ENCODE measurements at places on chromosomes 4 and X.

DNA sequence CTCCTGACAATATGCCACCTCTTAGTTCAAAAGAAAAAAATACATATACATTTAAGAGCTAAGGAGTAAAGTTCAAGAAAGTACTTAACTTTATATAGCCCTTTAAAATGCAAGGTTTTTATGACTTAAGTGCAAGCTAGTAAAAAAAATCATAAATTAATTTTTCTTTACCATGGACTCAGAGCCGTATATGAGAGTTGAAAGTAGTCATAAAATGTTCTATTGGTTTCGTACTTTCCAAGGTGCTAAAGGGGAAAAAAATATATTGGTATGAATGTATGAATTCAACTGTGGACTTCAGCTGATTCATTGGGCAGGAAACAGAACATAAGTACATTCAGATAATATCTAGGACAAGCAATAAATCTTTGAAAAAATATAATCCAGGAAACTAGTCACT lies 869.8 kb upstream of the AGA start:
- no peak for DNase-seq

DNA sequence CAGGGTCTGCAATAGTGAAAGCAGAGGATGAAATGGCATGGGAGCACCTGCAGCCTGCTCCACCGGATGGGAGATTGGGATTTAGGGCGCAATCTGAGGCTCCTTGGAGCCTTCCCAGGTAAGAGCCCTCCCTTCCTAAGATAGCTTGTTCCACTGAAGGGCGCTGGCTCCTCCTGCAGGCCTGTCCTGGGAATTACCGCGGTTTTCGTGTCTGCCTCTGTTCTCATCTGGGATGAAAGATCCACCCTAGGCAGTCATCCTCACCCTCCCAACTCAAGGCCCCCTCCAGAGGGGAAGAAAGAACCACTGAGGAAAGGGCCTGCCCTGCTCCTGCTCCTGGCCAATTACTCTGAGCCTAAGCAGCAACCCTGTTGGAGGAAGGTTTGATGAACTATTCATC lies 547.5 kb downstream of the SMARCA1 start:
- peak; percentile 29 for DNase-seq

- DNase-seq: no peak
Measured at GRCh38 chr4:98314791-98315565, 53.8 kb downstream of the RAP1GDS1 start.

- no peak for DNase-seq
Measured at GRCh38 chr4:172950990-172951389, 217.6 kb upstream of the GALNT7 start.

DNA sequence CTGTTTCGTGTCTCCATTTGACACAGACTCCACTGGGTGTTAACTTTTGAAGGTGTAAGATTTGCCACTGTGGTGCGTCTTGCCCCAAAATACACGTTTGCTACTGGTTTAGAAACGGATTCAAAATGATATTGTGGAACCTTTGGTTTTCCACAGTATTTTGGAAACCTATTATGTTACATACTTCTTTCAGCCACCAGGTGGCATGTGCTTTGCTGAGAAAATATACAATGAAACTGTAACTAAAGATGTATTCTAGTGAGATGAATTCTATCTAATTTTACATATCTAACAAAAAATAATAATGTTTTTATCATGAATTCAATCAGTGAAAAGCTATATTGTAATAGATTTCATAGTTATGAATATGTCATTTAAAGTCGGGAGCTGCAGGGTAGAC lies 28.4 kb upstream of the SLITRK4 start:
- DNase-seq: no peak

- DNase-seq: no peak
Measured at GRCh38 chr4:157048248-157048647, 27.7 kb upstream of the GLRB start.

- DNase-seq: no peak
Measured at GRCh38 chr4:102447413-102447812, 53.7 kb upstream of the NFKB1 start.

DNA sequence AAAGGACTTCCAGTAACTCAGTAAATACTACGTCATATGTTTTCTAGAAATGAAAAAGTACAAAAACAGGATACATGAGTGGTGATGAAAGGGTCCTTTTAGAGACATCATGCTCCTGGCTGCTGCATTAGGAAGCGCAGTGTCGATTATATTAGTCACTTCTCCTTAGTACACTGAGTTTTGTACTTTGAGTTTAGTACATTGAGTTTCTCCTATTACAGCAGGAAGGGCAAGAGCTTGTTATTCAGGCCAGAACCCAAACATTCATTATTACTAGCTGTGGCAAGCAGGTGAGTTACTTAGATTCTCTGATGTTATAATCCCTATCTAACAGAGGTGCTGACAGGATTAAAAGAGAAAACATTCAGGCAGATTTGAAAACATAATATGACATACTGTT lies 21.3 kb downstream of the RPGR start:
- no peak for DNase-seq

DNA sequence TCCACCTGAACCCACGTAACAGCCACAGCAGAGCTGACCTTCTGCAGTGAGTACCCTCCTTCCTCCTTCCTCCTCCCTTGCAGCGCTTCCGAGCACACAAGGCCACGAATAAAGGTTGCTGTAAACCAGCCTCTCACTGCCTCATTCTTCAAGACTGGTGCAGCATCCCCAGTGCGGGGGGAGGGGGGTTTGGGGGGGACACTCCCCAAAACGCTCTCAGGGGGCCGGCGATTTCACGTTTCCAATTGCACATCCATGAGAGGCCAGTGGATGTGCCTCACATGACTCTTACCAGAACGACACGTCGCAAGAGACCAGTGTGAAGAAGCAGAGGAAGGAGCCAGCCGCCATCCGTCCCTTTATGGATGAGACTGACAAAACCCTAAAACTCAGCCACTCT lies 5.2 kb downstream of the DHRSX start:
- DNase-seq: no peak

GRCh38 chr4:81508411-81509185 lies 36.9 kb upstream of the RASGEF1B start:
- no peak for DNase-seq

- DNase-seq: no peak
Measured at GRCh38 chr4:7159923-7160322, 32.4 kb upstream of the SORCS2 start.

- no peak for DNase-seq
Measured at GRCh38 chrX:104084534-104085277, 8.7 kb upstream of the TMSB15C start.

- no peak for DNase-seq
Measured at GRCh38 chr4:8167815-8168214, 9.2 kb upstream of the ABLIM2 start.

GRCh38 chr4:125283707-125284279 lies 31.0 kb upstream of the FAT4 start:
- no peak for DNase-seq

DNA sequence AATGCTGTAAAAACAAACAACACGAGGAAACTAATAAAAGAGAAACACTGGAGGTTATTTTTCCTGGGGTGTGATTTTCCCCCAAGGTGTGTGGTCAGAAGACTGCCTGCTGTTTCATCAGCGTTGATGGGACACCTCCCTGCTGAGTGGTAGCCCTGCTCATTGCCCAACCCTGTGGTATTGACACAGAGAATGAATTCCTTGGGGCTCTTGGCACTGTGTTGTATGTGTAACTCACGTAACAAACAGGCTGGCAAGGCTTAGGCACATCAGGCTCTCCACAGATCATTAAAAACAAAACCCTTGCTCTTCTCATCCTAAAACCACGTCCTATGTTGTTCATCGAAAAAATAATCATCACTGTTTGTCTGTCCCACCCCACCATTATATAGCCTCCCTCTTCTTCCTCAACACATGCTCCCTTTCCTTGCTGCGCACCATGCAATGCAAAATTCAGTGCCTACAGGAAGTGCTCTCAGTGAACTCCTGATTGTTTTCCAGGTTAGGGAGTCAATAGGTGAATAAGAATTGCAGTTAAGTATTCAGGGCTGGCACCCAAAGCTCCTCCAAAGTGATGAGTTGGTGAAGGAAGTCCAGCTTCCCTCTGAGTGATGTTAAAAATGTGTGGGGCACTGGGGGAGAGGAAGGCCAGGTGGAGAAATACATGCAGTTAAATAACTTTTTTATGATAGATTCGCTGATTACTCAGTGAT lies 11.4 kb upstream of the PUDP start:
- no peak for DNase-seq

DNA sequence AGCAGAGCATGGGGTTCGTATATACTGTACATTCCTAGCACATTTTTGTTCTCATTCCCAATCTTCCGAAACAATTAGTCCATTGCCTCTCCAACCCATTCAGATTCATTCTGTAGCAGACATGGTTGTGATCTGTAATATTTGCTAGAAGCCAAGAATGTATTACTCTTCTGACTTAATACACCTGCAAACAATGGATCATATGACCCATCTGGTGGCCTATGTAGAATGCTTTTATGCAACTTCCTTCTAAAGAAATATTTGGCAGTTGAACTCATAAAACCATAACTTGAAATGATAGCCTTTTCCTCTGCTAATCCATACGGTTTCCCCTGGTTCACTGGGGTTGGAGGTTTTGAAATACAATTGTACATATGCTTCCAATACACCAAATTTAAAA lies 32.8 kb upstream of the SGMS2 start:
- no peak for DNase-seq

DNA sequence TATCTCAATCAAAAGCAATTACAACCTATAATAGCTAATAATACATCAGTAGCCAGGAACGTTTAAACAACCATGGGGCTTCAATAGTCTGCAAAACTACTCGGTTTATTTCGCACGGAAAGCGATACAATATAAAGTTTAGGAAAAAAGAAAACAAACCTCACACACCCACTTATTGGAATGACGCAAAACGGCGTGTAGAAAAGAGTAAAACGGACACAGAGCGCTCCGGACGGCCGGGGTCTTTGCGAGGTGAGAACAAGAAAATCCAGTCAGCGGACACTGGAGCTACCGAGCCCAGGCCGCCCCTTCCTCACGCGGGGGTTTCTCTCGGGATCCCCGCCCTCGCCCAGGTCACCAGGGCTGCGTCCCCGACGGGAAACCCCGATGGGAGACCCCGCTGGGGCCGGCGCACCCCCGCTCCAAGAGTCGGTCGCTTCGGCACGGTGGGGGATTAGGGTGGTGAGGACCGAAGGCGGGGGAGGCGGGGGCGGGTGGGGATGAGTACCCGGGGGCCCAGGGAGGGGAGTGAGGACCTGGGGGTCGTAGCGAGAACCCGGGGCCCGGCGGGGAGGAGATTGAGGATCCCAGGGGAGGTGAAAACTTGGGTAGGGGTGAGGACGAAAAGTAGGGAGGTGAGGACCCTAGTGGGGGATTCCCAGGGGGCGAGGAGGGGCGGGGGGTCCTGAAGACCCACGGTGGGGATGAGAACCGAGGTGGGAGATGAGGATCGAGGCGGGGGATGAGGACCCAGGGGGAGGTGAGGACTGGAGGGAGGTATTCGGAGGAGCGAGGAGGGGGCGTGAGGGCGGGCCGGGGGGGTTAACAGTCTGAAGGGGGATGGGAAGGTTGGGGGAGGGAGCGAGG lies 737 bp downstream of the NELFA start:
- no peak for DNase-seq

DNA sequence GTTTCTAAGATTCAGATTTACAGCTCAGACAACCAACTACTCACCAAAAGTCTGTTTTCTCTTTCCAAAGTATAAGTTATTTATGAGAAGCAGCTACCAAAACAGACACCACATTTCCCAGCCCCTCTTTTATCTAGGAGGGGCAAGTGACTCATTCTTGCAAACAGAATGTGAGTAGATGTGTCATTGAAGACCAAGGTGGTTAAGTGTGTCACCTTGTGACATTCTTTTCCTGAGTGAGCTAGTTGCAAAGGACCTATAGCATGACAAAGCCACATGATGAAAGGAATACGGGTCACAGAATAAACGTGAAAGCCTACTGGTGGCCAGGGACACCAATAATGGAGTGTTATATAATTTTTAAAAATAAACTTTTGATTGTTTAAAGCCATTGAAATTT lies 50.0 kb downstream of the SLC7A11 start:
- DNase-seq: no peak

DNA sequence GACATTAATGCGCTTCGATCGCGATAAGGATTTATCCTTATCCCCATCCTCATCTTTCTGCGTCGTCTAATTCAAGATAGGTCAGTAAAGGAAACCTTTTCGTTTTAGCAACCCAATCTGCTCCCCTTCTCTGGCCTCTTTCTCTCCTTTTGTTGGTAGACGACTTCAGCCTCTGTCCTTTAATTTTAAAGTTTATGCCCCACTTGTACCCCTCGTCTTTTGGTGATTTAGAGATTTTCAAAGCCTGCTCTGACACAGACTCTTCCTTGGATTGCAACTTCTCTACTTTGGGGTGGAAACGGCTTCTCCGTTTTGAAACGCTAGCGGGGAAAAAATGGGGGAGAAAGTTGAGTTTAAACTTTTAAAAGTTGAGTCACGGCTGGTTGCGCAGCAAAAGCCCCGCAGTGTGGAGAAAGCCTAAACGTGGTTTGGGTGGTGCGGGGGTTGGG lies 528 bp upstream of the FGF2 start:
- no peak for DNase-seq

GRCh38 chrX:124242131-124242530 lies 90.3 kb upstream of the TEX13D start:
- DNase-seq: no peak

DNA sequence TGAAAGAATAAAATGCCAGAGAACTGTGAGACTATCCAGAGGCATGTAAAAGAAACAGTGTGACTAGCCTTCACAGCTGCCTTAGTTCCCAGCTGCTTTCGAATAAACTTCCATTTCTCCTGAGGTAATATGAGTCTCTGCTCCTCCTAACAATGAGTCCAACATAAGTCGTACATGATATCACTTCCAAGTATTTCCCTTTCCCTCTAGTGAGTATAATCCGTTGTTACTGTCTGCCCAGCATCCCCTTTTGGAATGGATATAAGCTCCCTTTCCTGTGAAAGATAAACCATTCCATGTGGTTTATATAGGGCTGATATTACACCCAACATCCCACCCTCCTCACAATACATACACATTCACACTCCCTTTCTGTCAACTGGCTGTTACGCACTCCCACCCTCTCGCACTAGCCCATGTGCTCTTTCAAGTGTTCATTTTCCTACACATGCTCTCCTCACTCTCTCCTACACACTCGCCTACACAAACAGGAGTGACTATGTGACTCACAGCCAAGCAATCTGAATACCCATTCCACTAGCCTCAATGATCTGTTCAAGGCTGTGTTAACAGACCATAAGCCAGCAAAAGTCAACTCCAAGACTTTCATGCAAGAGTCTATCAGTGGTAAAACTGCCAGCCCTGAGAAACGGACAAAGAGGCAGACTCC lies 5.0 kb downstream of the NAF1 start:
- no peak for DNase-seq

GRCh38 chr4:78971776-78972175 lies 32.5 kb upstream of the PAQR3 start:
- DNase-seq: no peak

GRCh38 chr4:82216219-82216618 lies 157.6 kb downstream of the HNRNPD start:
- no peak for DNase-seq

GRCh38 chrX:153921511-153922446 lies 4.3 kb downstream of the ARHGAP4 start:
- no peak for DNase-seq

DNA sequence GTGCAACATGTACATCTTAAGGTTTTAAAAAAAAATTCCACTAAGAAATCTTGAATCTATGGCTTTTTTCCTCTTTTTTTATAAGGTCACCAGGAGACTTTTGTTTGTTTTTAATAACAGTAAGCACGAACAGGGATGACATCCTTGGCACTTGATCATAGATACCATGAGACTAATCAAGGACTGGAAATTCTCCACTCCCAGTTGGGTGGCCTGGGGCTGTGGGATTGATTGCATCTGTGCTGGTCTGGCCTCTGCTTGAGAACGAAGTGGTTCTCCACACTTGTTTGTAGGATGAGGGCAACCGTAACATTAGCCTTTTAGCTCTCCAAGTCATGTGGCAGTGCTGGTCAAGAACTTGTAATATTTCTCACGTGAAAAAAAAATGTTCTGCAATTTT lies 35.4 kb downstream of the SNX25 start:
- DNase-seq: no peak

Measured in activated naive CD8-positive, alpha-beta T cell treated with anti-CD3 and anti-CD28 coated beads, Interleukin-2, amount 10 ng/mL, durations not matched to agents 7 days and 5 days (primary cell).